ENCODE measurements at places on chromosomes 6 and 20.

- no peak for DNase-seq
Measured at GRCh38 chr20:45229264-45230056, 8.3 kb downstream of the SEMG2 start.

DNA sequence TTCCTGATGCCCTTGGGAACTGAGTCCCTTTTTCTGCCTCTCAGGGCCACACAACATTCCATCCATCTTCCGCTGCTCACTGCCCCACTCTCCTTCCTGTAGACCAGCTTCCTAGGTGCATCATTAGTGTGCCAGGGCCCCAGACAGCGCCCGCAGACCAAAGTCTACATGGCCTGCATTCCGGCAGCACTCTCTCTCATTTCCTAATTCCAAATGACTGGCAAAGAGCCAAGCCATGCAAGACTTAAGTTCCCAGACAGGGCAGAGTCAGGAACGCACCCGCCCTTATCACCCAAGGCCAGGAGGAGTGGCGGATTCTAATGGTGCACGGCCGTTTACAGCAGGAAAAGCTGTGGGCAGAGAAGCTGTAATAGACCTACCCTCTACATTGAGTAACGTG, 159.8 kb upstream of the ARID1B start:
- DNase-seq = no peak

GRCh38 chr6:84766118-84766798, 1.9 kb upstream of the TBX18 start:
- peak; percentile 57 for DNase-seq

GRCh38 chr20:50416269-50417022, 93.7 kb upstream of the PTPN1 start:
- peak; percentile 48 for DNase-seq

- DNase-seq = no peak
Measured at GRCh38 chr20:10427060-10427692, 6.8 kb downstream of the MKKS start.

- DNase-seq = no peak
Measured at GRCh38 chr20:16865406-16865805, 117.2 kb downstream of the OTOR start.

GRCh38 chr6:130776287-130776925, 50.8 kb upstream of the SMLR1 start:
- DNase-seq = no peak

DNA sequence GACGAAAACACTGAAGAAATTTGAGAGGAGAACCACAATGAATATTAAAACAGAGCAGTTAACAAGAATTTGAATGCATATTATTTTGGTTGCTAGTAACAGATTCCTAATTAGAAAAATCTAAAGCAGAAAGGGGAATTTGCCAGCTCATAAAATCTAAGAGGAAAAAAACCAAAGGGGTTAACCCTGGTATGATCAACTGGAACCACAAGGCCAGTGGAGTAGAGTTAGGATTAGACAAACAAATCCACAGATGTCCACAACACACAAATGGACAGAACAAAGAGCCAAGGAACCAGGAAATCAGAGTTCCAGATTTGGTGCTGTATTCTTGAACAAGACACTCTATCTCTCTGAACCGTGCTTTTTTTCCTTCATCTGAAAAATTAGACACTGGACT, 195.0 kb downstream of the TASP1 start:
- DNase-seq = no peak

DNA sequence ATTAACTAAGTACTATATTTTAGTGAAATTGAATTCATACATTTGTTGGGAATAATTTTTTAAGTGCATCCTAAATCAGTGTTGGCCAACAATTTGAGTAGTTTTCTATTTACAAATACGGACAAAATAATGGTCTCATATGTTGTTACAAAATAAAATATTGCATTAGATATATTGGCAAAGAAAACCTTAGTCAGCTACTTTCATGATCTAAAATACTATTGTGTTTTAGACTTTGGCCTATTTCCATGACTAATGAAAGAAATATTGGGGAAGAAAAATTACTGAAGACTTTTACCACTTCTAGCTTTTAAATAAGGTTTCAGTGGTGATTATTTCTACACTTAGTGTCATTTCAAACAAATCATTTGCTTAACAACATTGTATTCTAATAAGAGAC, 498.0 kb downstream of the KHDRBS2 start:
- no peak for DNase-seq

DNA sequence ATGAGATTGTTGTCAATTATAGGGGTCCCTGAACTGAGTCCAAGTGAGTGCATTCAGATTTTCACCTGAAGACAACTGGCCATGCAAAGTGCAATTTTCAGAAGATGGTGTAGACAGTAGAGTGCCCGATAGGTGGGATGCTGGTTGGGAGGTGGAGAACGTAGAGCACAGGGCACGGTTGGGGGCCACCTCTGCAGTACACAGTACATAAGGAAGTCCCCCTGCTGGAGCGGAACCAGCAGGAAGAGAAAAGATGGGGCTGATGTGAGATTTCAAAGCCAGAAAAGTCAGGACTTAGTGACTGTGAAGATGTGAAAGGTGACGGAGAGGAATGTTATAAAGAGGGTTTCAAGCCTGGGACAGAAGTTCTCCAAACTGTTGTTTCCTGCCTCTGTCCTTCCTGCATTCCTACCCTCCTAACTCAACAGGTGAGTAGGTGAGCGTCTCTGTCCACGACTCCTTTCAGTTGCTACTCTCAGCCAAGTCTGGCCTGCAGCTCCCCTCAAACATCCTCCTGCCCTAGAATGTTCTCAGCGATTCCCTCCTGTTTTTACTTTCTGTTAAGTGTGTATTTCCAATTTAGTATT, 330.8 kb downstream of the PRL start:
- no peak for DNase-seq

GRCh38 chr6:31473780-31474761, 23.9 kb upstream of the MICB start:
- DNase-seq = peak; percentile 42

- DNase-seq = peak; percentile 58
Measured at GRCh38 chr6:160297310-160297709, 38.7 kb upstream of the SLC22A2 start.

- DNase-seq = no peak
Measured at GRCh38 chr6:27281569-27281968, 30.5 kb downstream of the POM121L2 start.

DNA sequence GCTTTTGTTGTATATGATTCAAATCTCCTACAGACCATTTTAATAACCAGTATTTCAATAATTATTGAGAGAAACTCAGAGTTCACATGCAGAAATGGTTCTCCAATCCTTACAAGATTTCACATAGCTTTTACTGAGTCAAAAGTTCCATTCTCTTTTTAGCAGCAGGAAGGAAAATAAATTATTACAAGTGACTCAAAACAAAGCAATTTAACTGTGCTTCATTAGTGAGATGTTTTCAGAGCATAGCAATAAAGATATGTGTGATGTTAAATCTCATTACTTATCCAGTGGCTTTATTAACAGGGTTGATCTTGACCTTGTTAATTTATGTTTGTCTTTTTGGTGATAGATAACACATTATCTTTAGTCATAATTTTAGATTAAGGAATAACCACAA, 22.0 kb downstream of the KIF13A start:
- DNase-seq = no peak

- DNase-seq = no peak
Measured at GRCh38 chr20:54848262-54848661, 372.9 kb downstream of the DOK5 start.

- no peak for DNase-seq
Measured at GRCh38 chr6:32254761-32255198, 30.9 kb upstream of the NOTCH4 start.

DNA sequence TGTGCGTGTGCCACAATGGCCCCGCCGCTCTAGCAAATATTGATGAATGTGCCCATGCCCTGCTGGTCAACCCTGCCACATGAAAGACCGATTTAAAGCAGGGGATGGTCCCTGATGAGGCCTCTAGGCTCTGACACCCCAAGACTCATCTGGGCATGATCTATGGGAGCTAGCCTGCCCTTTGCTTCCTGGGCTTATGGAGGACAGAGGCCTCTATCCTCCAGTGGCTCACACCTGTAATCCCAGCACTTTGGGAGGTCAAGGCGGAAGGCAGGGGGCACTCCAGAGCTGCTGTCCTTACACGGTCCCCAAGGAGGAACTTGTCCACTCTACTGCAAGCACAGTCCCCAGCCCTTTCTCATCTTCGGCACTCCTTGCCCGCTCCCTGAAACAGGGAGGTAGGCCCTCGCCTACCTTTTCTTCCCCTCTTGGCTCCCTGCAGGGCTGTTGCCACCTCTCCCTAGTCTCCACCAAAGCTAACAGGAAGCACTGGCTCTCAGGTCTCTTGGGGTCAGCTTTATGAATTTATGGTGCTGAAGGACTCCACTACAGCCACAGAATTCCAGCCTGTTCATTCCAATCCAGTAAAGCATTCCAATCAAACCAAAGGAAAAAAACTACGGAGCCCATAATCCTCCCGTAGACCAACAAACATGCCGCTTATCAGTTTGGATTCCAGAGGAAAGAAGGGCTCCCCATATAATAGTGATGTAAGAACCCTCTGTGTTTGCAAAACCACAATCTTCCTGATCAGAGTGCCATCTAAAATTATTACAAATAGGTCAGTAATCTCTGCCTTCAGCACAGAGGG, 48.7 kb upstream of the FOXQ1 start:
- DNase-seq = no peak

DNA sequence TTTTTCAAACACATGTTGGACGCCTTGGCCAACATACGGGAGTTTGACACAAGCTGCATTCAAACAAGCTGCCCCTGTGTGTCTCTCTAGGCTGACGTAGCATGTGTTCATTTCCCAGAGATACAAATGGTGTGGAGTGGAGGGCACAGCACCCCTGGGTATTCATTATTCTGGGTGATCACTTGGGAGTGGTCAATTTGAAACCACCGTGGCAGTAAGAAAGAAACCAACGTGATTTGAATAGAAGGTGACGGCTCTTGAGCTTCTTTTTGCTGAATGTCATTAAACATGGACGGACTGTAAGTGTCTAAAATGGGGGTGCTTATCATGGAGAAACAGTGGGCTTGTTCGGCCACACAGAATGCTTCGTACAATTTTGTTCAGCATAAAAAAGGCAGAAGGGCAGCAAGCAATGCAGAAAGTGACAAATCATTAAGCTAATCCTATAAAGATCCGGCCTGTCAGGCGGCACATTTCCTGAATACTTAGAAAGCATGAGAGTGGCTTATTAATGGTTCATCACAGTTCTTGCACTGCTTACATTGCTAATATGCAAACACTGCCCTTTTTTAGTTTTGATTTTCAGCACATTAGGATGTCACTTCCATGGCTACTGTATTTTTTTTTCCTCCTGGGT, 1261.9 kb upstream of the CITED2 start:
- no peak for DNase-seq

- DNase-seq = peak; percentile 94
Measured at GRCh38 chr20:10219452-10219791, 792 bp downstream of the SNAP25 start.

- no peak for DNase-seq
Measured at GRCh38 chr6:160089534-160089897, 32.1 kb upstream of the SLC22A1 start.

GRCh38 chr6:131792091-131792496, 15.7 kb upstream of the ENPP1 start:
- DNase-seq = peak; percentile 61

DNA sequence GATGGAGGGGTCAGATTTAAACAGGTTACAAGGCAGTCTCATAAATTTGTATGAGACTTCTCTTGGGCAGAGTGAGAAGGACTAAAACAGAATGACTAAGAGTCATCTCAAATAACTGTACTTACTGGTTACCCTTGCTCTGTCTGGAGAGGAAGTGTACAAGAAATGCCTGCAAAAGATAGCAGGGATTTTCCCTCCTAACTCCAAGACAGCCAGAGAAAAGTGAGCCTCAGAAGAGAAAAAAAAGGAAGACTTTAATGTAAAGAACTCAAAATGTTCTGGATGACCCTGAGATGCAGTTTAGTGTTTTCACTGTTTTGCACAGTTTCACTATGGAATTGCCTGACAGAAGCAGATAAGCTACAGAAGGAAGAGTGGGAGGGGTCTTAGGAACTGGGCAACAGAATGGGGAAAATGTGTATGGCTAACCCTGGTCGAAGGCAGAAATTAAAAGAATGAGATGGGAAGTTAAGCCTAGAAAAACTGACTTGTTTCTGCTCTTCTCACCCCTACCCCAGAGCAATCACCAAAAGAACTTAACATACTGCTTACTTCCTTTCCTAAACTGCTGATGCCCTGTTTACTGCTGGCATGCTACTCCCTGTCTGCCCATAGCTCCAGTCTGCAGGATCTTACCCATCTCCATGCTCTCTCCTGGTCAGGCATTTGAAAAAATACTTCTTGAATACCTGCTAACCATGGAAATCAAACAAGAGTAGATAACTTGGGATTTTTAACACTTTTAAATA, 98.1 kb upstream of the MARCKS start:
- DNase-seq = no peak

- no peak for DNase-seq
Measured at GRCh38 chr6:53493635-53494025, 51.3 kb downstream of the GCLC start.

DNA sequence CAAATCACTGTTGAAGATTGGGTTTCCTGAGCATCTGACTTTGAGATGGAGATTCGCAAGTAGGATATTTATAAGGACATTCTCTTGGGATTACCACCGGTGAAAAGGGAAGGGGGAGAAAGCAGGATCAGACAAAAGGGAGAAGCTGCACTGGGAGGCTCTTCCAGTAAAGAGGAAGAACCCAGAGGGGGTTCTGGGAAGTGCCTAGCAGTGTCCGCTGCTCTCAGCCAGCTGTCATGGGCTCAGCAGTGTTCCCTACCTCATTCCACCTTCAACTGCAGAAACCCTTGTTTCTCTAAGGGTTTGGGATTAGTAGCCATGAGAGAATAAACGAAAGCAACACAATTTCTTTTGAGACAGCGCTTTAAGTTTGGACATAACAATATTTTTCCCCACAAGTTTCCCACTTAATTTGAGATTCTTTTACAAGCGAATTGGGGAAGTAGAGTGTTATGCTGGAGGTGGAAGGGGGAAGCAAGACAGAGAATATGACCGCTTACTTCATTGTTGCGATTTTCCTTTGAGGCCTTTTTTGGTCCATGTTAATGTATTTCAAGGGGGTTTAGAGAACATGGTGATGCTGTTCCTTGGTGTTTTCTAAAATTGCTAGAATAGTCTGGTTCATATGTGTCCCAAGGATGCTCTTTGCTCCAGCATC, 154.5 kb upstream of the SCGN start:
- no peak for DNase-seq

All from islet precursor cell (in vitro differentiated cells).